Tibial nerve (tissue), 4 donors: ENCODE measurements at places on chromosomes 5 and 9. TPM values are rescaled to one million over a fixed set of nuclear protein-coding genes. Genes with fewer than 3 reads are reported as not detected.

Gene MLANA
- not detected for total RNA-seq

GRCh38 chr9:134969156-134970045, 51.7 kb upstream of the FCN1 start:
- DNase-seq: no peak

GRCh38 chr5:181087309-181087708, 43.7 kb downstream of the OR2V1 start:
- DNase-seq: no peak

- no peak for DNase-seq
Measured at GRCh38 chr5:151347369-151347768, at the start of gene SLC36A2. TSS of gene SLC36A2 (minus strand) at chr5:151347559. CDS start at chr5:151347460, 99 bp downstream.

- no peak for DNase-seq
Measured at GRCh38 chr5:124935065-124935464, 188.6 kb upstream of the ZNF608 start.

Gene GDA
- 1.3 TPM for total RNA-seq

Gene GFRA3
- total RNA-seq: 1.8 TPM

Gene SLC34A3
- total RNA-seq: not detected

DNA sequence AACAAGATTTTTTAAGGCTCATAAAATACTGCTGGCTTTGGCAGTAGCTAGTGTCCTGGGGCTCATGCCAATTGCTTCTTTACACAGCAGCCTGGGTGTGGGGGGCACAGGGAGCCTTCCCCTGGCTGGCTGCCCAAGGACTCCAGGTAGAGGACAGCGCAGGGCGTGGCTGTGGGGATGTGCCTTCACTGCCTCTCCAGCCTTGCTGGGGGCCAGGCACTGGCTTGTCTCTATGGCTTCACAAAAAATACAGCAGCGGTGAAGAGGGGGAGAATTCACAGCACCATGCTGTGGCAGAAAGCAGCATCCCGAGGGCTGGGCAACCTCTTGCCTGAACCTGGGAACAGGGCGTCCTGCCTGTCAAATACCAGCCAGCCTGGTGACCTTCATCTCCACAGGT, 57.4 kb downstream of the DAP start:
- DNase-seq: no peak

- DNase-seq: no peak
Measured at GRCh38 chr9:129383019-129383560, 205.0 kb upstream of the IER5L start.

GRCh38 chr9:91522481-91522880, 98.8 kb upstream of the NFIL3 start:
- no peak for DNase-seq

Gene CCL28
- 6.9 TPM for total RNA-seq

DNA sequence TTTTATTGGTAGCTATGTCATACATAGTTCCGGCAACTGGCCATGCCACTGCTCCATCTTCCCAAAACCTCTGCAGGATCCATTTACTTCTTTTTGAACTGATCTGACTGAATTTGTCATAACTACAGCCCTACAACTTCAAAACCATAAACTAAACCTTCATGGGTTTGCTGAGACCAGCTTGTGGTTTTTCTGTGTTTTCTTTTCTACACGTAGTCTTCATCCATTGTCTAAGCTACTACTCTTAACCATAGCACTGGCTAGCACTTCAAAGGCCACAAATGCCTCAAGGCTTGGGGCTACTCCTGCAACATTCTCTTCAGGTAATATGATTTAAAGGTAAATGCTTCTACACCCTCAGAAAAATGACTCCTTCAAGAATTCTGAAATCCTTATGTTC, 9.0 kb upstream of the KIF2A start:
- no peak for DNase-seq

DNA sequence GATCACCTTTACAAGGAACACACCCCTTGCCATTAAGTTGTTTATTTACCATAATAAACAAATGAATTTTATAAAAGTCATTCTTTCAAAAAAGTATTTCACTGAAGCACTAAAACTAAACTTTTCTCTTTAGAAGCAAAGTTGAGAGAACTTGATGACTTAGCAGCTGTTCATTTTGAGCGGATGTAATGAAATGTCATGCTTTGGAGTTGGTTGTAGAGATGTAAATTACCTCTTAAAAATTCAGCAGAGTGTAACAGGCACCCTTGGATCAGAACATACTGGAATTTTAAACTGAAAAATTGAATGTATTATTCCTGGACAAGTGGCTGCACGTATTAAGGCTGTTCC, 617.2 kb downstream of the PDE4D start:
- DNase-seq: no peak

DNA sequence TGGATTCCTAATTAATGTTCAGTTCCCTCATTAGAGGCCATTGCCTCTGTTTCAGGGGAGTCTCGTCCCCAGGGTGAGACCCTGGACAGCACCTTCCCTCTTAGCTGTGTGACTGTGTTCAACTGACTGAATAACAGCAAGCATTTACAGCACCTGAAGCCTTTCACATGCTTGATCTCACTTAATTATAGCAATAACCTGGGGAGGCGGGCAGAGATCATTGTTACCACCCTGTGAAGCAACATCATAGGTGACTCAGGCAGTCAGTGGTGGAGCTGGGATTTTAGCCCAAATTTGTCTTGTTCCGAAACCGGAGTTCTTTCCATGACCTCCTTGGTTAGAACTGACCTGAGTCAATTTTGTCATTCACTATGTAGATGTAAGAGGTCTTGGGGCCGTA, 105.2 kb upstream of the RAD23B start:
- DNase-seq: no peak

- DNase-seq: no peak
Measured at GRCh38 chr5:95471487-95471886, 80.3 kb downstream of the FAM81B start.

Gene TLR4
- total RNA-seq: 33.1 TPM

- DNase-seq: no peak
Measured at GRCh38 chr5:21063146-21063545, 1075.1 kb upstream of the CDH18 start.

DNA sequence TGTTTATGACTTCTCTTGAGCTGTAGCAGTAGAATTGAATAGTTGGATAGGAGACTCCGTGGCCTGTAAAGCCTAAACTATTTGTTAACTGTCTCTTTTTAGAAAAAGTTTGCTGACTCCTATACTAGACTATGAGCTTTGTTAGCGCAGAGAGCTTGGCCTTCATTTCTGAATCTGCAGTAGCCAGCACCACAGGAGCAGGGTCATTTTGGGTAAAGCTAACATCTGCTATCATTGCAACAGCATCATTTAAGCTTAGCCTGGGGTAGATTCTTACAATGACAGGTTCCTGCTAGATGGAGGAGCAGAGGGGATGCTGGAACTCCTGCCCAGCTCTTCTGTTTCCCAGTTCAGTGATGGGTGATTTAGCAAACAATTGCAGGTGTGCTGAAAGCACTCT, 133.7 kb upstream of the ASTN2 start:
- no peak for DNase-seq

Gene C5orf58
- total RNA-seq: not detected

Gene ZNF883
- 0.84 TPM for total RNA-seq

DNA sequence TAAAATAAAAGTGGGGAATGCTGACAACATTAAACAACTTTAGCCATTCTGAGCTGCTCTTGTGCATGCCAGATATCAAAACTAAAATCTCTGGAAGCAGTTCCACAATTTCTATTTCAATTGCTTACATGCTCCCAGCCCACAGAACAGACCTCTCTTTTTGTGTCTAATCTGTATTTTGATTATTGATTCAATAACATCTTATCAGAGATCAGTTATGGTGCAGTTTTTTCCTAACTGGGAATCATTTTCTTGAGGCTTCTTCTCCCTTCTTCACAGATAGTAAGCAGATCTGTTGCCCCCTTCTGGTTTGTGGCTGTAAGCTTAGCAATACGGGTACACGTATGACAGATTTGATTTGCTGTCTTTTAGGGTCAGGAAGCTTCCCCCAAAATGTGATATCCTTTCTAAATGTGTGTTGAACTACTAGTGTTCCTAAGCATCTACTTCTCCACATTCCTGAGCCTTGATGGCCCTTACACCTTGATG, 39.4 kb downstream of the MRPS27 start:
- DNase-seq: peak; percentile 28

Gene COX7C
- 329 TPM for total RNA-seq

DNA sequence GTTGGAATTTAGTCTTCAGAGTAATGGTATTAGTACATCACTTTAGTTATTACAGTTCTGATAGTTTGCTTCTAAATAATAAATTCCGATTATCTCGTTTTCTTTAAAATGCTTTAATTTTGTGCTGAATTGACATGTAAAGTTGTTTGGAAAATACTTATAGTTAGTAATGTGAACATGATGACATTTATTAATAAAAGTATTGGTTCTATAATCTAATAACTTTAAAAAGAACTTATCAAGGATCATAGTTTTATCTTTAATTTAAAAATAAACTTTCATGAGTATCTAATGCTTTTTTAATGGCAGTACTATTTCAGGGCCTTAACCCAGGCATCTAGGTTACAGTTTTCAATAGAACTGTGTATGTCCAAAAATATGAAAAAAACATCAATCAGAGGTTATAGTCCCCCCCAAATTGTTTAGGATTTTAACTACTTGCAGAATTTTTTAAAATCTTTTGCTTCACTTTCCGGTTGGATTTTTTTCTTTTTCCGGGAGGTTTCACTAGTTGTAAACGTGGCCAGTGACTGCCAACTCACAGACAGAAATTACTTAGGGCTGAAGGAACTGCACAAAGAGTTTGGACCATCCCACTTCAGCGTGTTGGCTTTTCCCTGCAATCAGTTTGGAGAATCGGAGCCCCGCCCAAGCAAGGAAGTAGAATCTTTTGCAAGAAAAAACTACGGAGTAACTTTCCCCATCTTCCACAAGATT, 680 bp downstream of the GPX8 start:
- DNase-seq: peak; percentile 69

- no peak for DNase-seq
Measured at GRCh38 chr5:153860195-153860886, 178.4 kb downstream of the FAM114A2 start.

Gene KIAA1958
- 3.7 TPM for total RNA-seq

GRCh38 chr5:178056935-178057334, 56.4 kb upstream of the N4BP3 start:
- DNase-seq: no peak

DNA sequence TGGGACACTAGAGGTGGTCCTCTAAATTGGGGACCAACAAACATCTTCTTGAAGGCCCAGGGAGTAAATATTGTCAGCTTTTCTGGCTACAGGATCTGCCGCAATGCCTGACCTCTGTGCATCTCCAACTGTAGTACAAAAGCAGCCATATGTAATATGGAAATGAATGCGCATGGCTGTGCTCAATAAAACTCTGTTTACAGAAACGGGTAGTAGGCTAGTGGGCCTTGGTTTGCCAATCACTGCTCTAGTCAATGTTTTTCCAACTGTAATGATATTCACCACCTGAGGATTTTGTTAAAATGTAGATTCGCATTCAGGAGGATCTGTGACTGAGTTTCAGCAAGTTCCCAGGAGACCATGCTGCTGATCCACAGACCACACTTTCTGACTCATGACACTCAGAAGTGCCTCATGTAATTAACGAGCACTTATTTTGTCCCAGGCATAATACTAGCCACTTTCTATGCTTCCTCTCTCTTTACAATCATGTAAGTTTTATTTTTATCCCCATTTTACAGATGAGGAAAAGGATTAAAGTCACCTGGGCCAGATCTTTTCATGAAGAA, 96.9 kb downstream of the MED27 start:
- DNase-seq: no peak

Gene TMEFF1
- 1.6 TPM for total RNA-seq

DNA sequence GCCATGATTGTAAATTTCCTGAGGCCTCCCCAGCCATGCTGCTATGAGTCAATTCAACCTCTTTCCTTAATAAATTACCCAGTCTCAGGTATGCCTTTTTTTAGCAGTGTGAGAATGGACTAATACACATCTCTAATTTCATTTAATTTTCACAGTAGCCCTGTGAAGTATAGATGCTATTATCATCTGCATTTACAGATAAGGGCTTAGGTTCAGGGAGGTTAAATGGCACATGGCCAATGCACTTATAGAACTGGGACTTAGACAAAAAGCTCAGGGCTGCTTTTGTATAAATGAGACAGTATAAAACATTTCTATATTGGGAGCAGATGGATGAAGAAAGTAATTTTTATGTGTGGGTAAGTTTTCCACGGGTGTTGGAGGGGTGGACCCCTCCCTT, 62.9 kb upstream of the PANK3 start:
- DNase-seq: no peak

DNA sequence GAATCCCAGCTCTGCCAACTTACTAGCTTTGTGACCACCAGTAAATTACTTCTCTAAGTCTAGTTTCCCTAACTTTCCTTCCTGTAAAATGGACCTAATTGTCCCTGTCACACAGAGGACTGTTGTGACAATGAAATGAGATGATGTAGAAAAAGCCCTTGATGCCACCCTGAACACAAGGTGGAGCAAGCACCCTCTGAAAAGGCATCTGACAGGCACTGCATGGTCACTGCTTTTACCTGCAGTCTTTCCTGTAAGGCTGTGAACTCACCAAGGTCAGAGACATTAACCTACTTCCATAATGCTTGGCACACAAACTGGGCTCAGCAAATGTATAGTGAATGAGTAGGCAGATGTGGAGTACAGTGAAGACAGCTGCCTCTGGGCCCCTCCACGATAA, 6.1 kb downstream of the SLC31A2 start:
- no peak for DNase-seq

Gene NRARP
- 13.5 TPM for total RNA-seq

Gene ARL14EPL
- total RNA-seq: not detected

Gene PPP1R2B
- not detected for total RNA-seq

DNA sequence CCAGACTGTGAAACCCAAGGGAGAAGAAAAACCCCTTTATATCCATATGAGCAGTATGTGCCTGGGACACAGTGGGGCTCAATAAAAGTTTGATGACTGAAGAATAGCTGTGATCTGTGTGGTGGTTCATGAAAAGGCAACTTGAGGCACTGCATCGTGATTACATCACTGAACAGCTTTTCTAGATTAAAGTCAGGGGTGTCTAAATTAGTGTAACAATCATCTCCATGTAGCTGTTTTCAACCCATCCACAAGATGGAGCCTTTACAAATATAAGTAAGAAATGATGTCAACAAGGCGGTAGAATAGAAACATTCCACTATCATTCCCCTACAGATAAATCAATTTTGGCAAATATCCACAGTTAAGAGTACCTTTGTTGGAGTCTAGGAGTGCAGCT, 55.5 kb downstream of the PRRC1 start:
- no peak for DNase-seq

GRCh38 chr9:32986971-32987370, 14.5 kb downstream of the APTX start:
- DNase-seq: no peak

DNA sequence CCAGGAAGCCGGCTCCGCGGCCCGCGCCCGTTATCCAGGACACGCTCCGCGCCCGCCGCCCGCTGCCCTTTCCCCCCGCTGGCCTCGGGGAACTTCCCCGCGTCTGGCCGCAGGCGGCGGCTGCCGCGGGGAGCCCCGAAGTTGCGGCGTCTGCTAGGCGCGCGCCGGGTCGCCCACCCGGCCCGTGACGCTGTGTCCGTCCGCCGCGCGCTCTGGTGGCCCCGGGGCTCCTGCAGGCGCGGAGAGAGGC, 621 bp upstream of the GCNT4 start:
- no peak for DNase-seq

GRCh38 chr9:111481885-111482636, 2.1 kb downstream of the ECPAS start:
- DNase-seq: no peak
